ENCODE measurements at places on chromosomes 6 and 20. TPM values are rescaled to one million over a fixed set of nuclear protein-coding genes. Genes with fewer than 3 reads are reported as not detected.

Gene HFE
- total RNA-seq: 4.9 TPM

Gene INSM1
- not detected for total RNA-seq

Gene POLR3F
- 13.3 TPM for total RNA-seq

Gene TCFL5
- total RNA-seq: 9.1 TPM

Gene ASIP
- not detected for total RNA-seq

Gene TMEM244
- total RNA-seq: 2.3 TPM

Gene LY86
- 0.72 TPM for total RNA-seq

Gene SLC16A10
- 32.2 TPM for total RNA-seq

Gene SLC35F1
- total RNA-seq: 6.3 TPM

Gene LRFN2
- 0.72 TPM for total RNA-seq

Gene ATP9A
- total RNA-seq: 95.1 TPM

Gene GRIK2
- total RNA-seq: 3.1 TPM

Gene TNXB
- 214 TPM for total RNA-seq

Measured in tongue (tissue), 3 donors.